Osteocyte (in vitro differentiated cells): ENCODE measurements at places on chromosomes 12 and 14. TPM values are rescaled to one million over a fixed set of nuclear protein-coding genes. Genes with fewer than 3 reads are reported as not detected.
A peak's percentile ranks its signal among the peaks of the same experiment; 100 is the strongest.

Gene HRK
- total RNA-seq: 0.10 TPM in 1 of 2 replicates, not detected in the other

Gene RIPK3
- 0.78 and 1.3 TPM in 2 replicates for total RNA-seq

Gene ASCL1
- not detected in 2 replicates for total RNA-seq

Gene ADCK1
- total RNA-seq: 7.8 and 9.4 TPM in 2 replicates

Gene PHETA1
- 13.6 and 14.6 TPM in 2 replicates for total RNA-seq

Gene SYNDIG1L
- 0.26 TPM in 1 of 2 replicates, not detected in the other for total RNA-seq

Gene FGF23
- not detected in 2 replicates for total RNA-seq

Gene RTN1
- not detected in 2 replicates for total RNA-seq

Gene KRT7
- 168 and 178 TPM in 2 replicates for total RNA-seq

Gene CLECL1
- not detected in 2 replicates for total RNA-seq

Gene AQP6
- not detected in 2 replicates for total RNA-seq

Gene NTF3
- total RNA-seq: 1.1 and 1.2 TPM in 2 replicates

Gene SMCO2
- not detected in 2 replicates for total RNA-seq

Gene BDKRB1
- total RNA-seq: not detected in 2 replicates

Gene COX14
- total RNA-seq: 41.5 and 54.9 TPM in 2 replicates

DNA sequence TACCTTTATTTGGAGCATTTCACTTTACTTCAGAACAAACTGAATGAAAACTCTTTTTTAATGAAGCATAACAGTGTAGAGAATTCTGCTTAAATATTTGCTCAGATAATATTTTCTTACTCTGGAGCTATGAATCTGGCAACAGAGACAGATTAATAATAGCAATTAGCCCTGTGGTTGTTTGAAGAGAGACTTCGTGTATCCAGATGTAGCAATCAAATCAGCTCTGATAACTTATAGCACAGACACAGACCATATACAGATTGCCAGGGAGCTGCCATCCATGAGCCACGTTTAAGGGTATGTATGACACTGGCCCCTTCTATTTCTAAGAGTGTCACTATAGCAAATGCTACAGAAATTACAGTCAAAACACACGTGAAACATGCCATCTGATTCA, 146.6 kb downstream of the EXOC5 start:
- H3K4me1 ChIP-seq: no peaks in the 10 kb centered on the region
- no peak overlapping the region for H3K4me3 ChIP-seq
- peaks cover 16% of the 10 kb centered on the region for H3K27me3 ChIP-seq
- no peak overlapping the region for H3K27ac ChIP-seq

- H3K36me3 ChIP-seq: peaks cover 9% of the 10 kb centered on the region
- H3K4me1 ChIP-seq: no peaks in the 10 kb centered on the region
- H3K27ac ChIP-seq: no peak overlapping the region
Measured at GRCh38 chr14:79961197-79961596, 250.1 kb downstream of the DIO2 start.

DNA sequence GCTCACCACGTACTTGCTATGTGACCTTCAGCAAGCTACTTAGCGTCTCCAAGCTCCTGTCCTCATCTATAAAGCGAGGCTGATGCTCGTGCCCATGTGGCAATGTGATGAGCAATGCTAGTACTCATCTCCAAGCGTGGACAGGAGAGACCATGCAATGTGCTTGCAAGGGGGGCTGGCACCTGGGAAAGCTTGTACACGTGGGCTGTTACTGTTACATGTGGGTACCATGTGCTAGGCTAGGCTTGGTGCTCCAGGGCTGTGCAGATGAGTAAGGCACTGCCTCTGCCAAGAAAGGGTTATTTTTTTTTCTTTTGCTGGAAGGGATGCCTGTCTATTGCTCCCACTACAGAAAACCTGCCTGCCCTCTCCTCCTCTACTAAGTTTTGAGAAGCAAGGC, 46.6 kb downstream of the TSPAN11 start:
- peaks cover 57% of the 10 kb centered on the region for H3K27me3 ChIP-seq
- peaks cover 21% of the 10 kb centered on the region for H3K4me1 ChIP-seq
- H3K36me3 ChIP-seq: no peaks in the 10 kb centered on the region

DNA sequence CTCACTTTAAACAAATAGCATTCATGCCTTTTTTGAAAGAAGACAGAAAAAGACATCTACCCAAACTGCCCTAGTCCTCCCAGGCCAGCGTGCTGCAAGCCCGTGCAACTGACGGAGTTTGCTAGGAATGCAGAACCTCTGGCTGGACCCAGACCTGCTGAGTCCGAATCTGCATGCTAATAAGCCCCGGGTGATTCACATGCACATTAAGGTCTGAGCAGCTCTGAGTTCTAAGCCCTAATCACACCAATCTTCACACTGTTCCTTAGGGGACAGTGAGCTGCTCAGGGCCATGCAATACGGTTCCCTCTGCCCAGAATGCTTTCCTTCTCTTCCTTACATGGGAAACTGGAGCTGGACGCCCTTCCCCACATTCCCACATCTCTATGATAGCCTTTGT, 25.2 kb downstream of the HAL start:
- no peaks in the 10 kb centered on the region for H3K27me3 ChIP-seq
- no peaks in the 10 kb centered on the region for H3K36me3 ChIP-seq
- H3K27ac ChIP-seq: no peak overlapping the region

DNA sequence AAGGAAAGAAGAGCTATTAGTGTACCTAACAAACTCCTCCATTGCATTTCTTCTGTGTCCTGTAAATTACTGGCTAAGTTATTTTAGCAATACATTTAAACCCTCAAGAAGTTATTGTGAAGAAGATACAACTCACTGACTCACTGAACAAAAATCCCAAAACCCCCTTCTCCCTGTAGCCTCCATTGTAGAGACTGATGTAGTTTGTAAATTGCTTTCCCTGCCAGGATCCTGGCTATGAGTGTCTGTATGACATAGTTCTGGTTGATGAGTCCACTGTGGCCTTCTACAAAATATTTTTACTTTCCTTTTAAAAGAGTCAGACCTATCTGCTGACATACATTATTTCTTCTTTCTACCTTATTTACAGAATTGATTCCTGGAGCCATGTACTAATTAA, 155.6 kb downstream of the SLC6A15 start:
- no peaks in the 10 kb centered on the region for H3K27me3 ChIP-seq
- no peaks in the 10 kb centered on the region for H3K4me1 ChIP-seq
- DNase-seq: no peak
- H3K4me3 ChIP-seq: no peak overlapping the region

GRCh38 chr14:95886366-95887056, 9.9 kb downstream of the TUNAR start:
- no peak overlapping the region for H3K4me3 ChIP-seq
- H3K36me3 ChIP-seq: no peaks in the 10 kb centered on the region
- no peak for DNase-seq
- H3K4me1 ChIP-seq: no peaks in the 10 kb centered on the region
- H3K27ac ChIP-seq: no peak overlapping the region

- no peak overlapping the region for H3K27ac ChIP-seq
- H3K27me3 ChIP-seq: no peaks in the 10 kb centered on the region
- no peaks in the 10 kb centered on the region for H3K36me3 ChIP-seq
Measured at GRCh38 chr14:102586420-102587104, 5.9 kb upstream of the RCOR1 start.

DNA sequence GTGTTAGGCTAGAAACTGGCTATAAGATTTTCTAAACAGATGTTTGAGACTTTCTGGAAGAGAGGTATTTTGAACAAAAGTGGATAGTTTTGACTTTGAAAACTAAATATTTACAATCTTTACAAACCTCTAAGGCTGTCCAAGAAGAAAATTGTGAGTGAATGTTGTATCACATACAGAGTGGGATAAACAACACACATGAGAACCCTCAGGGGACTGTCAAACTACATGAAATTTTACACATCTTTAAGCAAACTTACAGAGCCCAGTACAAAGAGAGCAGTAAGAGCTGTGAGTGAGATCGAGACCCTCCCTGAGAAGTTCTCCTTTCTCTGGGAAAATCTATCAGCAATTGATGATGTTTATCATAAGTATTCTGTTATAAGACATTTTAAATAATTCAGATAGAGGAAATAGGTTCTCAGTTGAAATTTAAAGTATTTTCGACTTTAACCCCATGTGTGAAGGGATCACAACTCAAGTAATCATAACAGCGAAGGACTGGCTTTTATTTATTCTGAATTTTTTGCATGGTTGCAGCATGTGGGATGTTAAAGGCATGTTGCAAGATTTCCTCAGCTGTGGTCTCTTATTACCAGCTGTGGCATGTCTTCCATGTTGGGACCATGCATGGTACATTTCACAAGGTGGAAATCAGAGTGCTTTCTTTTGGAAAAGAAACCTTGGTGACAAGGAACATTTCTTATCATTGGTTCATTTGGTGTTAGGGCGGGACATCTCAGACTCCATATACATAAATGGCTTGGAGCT, 264.0 kb upstream of the PRICKLE1 start:
- H3K4me1 ChIP-seq: no peaks in the 10 kb centered on the region
- H3K36me3 ChIP-seq: no peaks in the 10 kb centered on the region
- H3K27ac ChIP-seq: no peak overlapping the region
- H3K27me3 ChIP-seq: peaks cover 3% of the 10 kb centered on the region

DNA sequence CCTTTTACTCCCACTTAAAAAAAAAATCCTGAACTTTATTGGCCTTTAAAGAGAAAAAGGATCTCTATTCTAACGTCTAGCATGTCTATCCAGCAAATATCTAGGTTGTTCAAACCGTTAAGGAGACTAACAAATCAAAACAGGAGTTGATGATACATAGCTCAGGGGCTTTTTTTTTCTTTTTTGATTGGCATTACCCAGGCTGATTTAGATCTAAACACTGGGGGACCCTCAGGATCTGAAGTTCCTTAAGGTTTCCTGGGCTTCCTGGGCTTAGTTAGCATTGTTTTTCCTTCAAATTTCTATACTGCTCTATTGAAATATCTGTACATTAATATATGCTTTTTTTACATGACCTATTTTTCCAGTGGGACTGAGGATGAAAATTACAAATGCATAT, 42.3 kb downstream of the EFCAB11 start:
- H3K4me3 ChIP-seq: no peak overlapping the region
- H3K27ac ChIP-seq: peak overlapping the region; percentile 97
- peaks cover 58% of the 10 kb centered on the region for H3K4me1 ChIP-seq
- no peak for DNase-seq
- H3K27me3 ChIP-seq: no peaks in the 10 kb centered on the region
- no peaks in the 10 kb centered on the region for H3K36me3 ChIP-seq

- H3K4me3 ChIP-seq: no peak overlapping the region
- H3K27me3 ChIP-seq: no peaks in the 10 kb centered on the region
- no peak for DNase-seq
- peak overlapping the region; percentile 78 for H3K27ac ChIP-seq
Measured at GRCh38 chr12:91328451-91328850, 145.8 kb upstream of the DCN start.

GRCh38 chr12:42679466-42679865, 89.9 kb upstream of the PRICKLE1 start:
- no peak for DNase-seq
- no peaks in the 10 kb centered on the region for H3K36me3 ChIP-seq
- H3K27ac ChIP-seq: no peak overlapping the region
- peaks cover 11% of the 10 kb centered on the region for H3K27me3 ChIP-seq
- peaks cover 8% of the 10 kb centered on the region for H3K4me1 ChIP-seq

GRCh38 chr14:105641075-105641937, 114.9 kb downstream of the TMEM121 start:
- no peak overlapping the region for H3K4me3 ChIP-seq
- H3K27ac ChIP-seq: no peak overlapping the region
- H3K36me3 ChIP-seq: no peaks in the 10 kb centered on the region
- no peaks in the 10 kb centered on the region for H3K4me1 ChIP-seq

GRCh38 chr14:91125271-91125660, 11.4 kb downstream of the DGLUCY start:
- H3K4me3 ChIP-seq: no peak overlapping the region
- DNase-seq: no peak
- H3K36me3 ChIP-seq: peaks cover 3% of the 10 kb centered on the region
- H3K27me3 ChIP-seq: no peaks in the 10 kb centered on the region

DNA sequence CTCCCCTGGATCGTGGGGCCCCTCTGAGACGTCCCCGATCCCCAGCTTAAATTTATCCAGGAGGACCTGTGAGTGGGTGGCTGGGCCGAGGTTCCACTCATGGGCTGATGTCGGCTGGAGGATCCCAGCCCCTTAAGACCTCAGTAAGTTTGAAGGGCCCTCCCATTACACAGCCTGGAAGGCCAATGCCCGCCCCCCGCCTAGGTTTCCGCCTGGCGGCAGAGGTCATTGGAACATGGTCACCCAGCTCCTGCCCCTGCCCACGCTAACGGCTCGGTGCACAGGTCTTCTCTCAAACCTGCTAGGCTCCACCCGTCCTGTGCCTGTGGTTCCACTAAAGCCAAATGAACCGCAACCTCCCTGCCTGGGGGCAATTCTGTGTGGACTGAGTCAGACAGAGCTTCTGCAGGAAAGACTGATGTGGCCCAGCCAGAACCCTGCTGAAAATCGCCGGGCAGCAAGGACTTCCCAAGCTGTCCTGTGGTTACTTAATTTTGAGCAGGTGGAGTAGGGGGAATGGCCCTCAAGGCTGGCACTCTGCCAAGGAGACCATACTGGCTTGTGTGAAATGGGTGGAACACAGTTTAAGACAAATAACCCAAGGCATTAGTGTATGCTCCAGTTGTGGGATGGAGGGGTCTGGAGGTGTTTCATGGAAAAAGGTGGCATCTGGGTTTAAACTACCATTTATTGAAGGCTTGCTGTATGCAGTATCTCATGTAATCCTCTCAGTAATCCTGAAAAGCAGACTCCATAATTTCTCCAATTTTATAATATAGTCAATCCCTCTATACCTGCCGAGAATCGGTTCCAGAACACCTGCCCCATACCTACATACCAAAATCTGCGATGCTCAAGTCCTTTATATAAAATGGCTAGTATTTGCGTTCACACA, 903 bp upstream of the NT5DC3 start:
- no peaks in the 10 kb centered on the region for H3K36me3 ChIP-seq
- peak overlapping the region; percentile 96 for H3K27ac ChIP-seq
- H3K4me3 ChIP-seq: peak overlapping the region; percentile 92
- DNase-seq: peak; percentile 95
- H3K27me3 ChIP-seq: no peaks in the 10 kb centered on the region
- H3K4me1 ChIP-seq: peaks cover 38% of the 10 kb centered on the region

DNA sequence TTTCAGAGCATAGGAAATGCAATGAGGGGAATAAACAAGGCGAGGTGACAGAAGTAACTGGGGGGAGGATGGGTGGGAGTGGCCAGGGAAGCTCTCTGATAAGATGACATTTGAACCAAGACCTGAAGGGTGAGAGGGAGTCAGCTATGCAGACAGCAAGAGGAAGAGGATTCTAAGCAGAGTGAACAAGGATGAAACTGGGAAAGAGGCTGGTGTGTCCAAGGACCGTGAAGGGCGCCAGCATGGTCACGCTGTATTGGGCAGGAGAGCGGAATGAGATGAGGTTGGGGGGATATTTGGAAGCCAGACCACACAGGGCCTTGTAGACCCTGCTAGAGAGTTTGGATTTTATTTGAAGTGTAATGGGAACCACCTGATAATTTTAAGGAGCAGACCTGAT, 10.5 kb upstream of the PPP1R1A start:
- H3K27me3 ChIP-seq: peaks cover 21% of the 10 kb centered on the region
- H3K4me3 ChIP-seq: no peak overlapping the region
- no peak for DNase-seq
- H3K4me1 ChIP-seq: no peaks in the 10 kb centered on the region
- no peaks in the 10 kb centered on the region for H3K36me3 ChIP-seq
- no peak overlapping the region for H3K27ac ChIP-seq

- no peak for DNase-seq
- no peak overlapping the region for H3K4me3 ChIP-seq
- H3K4me1 ChIP-seq: peaks cover 18% of the 10 kb centered on the region
- H3K27ac ChIP-seq: no peak overlapping the region
Measured at GRCh38 chr12:32402170-32402569, 2.8 kb downstream of the FGD4 start.

GRCh38 chr12:73136386-73136785, 864.2 kb downstream of the TRHDE start:
- no peaks in the 10 kb centered on the region for H3K4me1 ChIP-seq
- H3K4me3 ChIP-seq: no peak overlapping the region
- no peak overlapping the region for H3K27ac ChIP-seq

- no peak overlapping the region for H3K4me3 ChIP-seq
- H3K36me3 ChIP-seq: no peaks in the 10 kb centered on the region
- H3K4me1 ChIP-seq: peaks cover 18% of the 10 kb centered on the region
- DNase-seq: no peak
- H3K27me3 ChIP-seq: no peaks in the 10 kb centered on the region
Measured at GRCh38 chr12:6294156-6295093, 16.1 kb upstream of the PLEKHG6 start.
